Cortex of kidney (tissue), 1 donor: ENCODE measurements at places on chromosomes 4 and X.

GRCh38 chr4:6349896-6350603, 80.4 kb downstream of the WFS1 start:
- DNase-seq: no peak

- no peak for DNase-seq
These were observed 31.5 kb upstream of the GK2 start for GRCh38 chr4:79439489-79439888.

DNA sequence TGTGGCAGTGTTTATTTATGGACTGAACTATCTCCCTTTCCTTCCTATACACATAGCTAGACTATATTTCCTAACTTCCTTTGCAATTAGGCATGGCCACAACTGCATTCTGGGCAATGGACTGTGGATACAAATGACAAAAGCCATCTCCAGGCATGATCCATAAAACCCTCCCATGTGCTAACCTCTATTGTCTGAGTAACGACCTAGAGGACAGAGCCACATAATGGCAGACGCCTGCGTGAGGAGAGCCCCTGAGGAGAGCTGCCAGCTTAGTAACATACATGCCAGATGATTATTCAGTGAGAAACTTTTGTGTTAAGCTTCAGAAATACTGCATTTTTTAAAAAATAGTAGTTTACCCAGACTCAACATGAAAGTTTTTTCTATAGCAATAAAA, 142.9 kb downstream of the ADGRA3 start:
- DNase-seq: no peak

GRCh38 chr4:113899271-113900070, 80.0 kb downstream of the ARSJ start:
- no peak for DNase-seq

DNA sequence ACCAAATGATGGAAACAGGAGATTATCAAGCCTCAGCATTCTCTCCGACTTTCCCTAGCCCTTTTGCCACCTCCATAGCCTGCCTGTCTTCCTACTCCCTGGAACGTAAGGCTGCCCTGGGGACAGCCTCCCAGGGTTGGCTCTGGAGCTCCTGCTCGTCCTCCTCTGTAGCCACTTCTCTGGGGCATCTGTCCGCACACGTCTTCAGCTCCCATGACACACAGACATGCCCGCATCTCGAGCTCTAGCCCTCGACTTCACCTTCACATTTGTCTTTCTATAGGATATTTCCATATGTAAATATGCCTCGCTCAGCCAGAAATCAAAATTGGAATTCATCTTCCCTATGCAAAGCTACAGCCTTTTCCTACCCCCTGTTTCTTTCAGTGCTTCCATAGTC, 67.7 kb downstream of the TSC22D3 start:
- no peak for DNase-seq

DNA sequence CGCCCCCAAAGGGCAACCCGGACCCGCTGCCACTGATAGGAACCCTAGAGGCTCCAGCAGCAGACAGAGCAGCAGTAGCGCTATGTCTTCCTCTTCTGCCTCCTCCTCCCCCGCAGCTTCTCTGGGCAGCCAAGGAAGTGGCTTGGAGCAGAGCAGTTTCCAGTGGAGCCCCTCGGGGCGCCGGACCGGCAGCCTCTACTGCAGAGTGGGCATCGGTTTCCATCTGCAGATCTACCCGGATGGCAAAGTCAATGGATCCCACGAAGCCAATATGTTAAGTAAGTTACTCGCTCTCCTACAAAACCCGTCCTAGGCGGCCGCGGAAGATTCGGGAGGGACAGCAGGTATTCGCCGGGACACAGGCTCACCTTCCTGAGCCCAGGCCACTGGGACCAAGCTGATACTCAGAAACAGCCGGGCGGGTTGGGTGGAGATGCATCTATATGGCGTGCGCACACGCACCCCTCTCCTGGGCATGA, 477 bp downstream of the FGF5 start:
- no peak for DNase-seq

DNA sequence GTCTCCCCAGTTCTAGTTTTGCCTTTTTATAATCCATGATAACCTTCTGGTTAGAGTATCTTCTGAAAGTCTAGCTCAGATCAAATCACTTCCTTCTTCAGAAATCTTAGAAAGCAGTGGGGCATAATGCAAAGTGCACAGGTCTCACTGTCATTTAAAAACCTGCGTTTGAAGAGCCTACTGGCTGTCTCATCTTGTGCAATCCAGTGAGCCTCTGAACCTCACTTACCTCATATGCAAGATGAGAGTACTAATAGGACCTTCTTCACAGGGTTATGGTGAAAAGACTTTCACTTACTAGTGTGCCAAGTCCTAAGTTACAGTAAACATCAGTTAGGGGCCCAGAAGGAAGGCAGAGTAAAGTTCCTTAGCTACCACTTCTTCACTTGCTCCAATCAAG, 131.4 kb downstream of the ENOX2 start:
- no peak for DNase-seq

DNA sequence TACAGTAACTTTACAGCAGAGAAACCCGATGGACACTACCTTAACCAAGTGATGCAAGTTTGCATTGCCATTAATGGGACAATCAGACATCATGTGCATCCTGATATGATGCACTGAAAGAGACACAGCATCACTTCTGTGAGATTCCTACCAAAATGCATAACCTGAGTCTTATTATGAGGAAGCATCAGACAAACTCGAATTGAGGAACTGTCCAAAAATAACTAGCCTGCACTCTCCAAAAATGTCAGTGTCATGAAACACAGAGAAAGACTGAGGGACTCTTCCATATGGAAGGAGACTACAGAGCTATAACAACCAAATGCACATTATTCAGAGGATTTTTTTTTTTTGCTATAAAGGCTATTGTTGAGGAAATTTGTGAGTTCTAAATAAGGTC, 66.6 kb upstream of the IQSEC2 start:
- no peak for DNase-seq

DNA sequence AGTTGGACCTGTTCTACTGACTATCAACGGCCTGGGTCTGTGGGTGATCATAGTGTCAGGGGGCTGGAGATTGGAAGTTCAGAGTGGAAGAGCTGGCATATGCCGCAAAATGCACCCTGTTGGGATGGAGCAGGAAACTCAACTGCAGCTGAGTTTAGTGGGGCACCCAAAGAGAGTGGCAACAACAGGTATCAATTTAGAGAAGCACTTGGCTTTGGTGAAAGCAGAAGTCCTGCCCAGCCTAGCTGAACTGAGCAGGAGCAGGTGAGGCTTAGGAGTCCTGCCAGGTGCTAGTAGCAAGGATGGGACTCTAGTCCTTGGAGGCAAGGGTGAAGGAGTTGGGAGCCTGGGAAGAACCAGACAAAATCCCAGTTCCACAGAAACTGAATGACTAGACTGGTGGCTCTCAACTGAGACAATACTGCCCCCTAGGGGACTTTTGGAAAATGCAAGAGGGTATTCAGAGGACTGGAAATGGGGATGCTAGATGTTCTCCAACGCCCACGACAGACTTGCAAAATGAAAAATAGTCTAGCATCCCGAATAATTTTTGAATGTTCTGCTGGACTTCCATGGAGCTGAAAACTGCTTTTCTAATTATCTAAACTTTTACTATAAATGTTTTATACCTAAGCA, 49.4 kb downstream of the RTL9 start:
- no peak for DNase-seq

DNA sequence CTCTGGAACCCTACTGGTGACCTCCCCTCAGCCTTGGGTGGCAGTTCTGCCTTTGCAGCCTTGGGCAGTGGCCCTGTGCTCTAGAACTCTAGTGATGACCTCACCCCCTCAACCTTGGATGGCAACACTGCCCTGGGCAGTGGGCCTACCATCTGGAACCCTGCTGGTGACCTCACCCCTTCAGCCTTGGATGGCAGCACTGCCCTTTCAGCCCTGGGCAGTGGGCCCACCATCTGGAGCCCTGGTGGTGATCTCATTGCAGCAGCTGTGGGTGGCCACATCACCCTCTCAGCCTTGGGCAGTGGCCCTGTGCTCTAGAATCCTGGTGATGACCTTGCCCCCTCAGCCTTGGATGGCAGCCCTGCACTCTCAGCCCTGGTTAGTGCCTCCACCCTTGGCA, 129.3 kb downstream of the RBMX2 start:
- DNase-seq: no peak

GRCh38 chrX:150845091-150845490, 53.4 kb downstream of the CD99L2 start:
- DNase-seq: no peak

GRCh38 chrX:17792826-17793225, 55.5 kb downstream of the SCML1 start:
- DNase-seq: no peak

DNA sequence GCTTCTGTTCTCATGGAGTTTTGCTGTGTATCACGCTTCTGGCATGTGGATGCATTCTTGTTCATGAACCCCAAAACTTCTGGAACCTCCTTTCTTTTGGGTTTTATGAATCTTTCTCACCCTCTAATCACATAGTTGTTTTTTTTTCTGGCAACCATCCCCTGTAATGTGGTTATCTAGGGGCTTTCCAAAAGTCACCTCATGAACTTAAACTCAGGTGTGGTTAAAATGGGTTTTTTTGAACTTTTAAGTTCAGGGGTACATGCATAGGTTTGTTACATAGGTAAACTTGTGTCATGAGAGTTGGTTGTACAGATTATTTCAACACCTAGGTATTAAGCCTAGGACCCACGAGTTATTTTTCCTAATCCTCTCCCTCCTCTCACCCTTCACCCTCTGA, 1099.4 kb upstream of the SLIT2 start:
- no peak for DNase-seq

- DNase-seq: no peak
These were observed 28.3 kb downstream of the NSUN7 start for GRCh38 chr4:40778090-40778489.

DNA sequence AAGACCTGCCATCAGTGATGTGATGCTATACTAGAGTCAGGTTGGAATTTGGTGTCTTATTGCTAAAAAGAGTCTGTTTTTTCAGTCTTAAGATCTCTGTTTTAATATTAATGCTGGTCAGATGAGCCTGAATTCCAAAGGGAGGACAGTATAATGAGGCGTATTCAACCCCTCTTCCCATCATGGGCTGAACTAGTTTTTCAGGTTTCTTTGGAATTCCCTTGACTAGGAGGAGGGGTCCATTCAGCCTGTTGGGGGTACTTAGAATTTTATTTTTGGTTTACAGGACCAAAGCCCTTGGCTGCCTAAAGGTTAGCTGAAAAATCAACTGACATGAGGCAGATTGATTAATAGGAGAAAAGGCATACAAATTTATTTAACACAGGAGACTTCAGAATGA, 24.1 kb upstream of the PI4K2B start:
- DNase-seq: no peak

DNA sequence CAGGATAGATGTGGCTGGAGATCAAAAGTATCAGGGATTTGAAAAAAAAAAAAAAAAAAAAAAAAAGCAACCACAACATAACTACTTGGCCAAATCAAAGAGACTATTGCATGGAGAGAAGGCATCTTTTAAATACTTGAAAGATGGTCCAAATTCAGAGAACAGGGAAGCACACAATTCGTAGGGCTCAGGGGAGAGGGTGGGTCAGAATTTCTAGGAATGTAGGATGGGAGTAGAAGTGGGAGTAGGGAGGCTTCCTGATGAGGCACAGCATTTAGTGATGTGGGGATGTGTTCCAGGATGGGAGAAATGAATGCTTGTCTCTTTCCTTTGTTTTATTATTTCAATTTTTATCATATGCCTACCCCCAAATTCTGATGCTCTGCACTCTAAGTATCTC, 36.3 kb downstream of the RTL3 start:
- no peak for DNase-seq
